Activated T-helper 17 cell treated with anti-CD3 and anti-CD28 coated beads, Interleukin-2, amount 50 U/mL, for 72 hours (primary cell): ENCODE measurements at places on chromosomes 11 and 22. TPM values are rescaled to one million over a fixed set of nuclear protein-coding genes. Genes with fewer than 3 reads are reported as not detected.
A peak's percentile ranks its signal among the peaks of the same experiment; 100 is the strongest.

CSNK2A3 gene
- 1.7 TPM for total RNA-seq

TSKU gene
- total RNA-seq = 3.2 TPM

DNA sequence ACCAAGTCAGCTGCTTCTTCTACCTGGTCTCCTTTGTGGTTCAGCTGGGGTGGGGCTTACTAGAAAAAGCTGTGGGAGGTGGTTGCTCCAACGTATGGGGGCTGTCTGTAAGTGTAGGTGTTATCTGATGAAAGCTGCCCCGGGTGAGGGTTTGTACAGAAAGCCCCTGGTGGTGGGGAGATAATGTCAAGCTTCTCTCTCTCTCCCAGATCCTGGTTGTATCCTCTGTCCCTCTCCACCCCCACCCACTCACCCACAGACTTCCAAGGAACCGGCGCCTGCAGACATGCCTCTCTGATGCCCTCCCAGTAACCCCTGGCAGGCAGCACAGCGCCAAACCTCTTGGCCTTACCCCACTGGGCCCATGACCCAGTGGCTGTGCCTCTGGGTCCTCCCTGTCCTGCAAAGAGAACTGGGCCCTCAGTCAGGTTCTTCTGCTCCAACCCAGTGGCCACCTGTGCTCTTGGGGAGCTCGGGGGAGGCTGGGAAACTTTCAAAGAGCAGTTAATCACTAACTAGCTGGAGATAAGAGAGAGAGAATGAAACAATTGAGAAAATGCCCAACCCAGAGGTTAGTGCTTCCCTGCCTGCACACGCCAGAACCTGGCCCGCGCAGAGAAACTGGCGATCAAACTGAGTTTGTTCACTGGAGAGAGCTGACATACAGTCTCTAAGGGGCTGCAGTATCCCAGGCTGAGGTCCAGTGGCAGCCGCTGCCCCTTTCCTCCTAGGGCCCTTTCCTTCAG is 20.4 kb upstream of the EHF start:
- no peak for ATAC-seq

HSPB2 gene
- total RNA-seq = not detected

- ATAC-seq = no peak
Measured at GRCh38 chr11:87141980-87142514, 104.3 kb downstream of the TMEM135 start.

GRCh38 chr22:41023299-41023623 is 69.1 kb upstream of the EP300 start:
- ATAC-seq = no peak

- ATAC-seq = no peak
Measured at GRCh38 chr11:110199184-110199981, 97.0 kb downstream of the RDX start.

KRTAP5-2 gene
- not detected for total RNA-seq

DNA sequence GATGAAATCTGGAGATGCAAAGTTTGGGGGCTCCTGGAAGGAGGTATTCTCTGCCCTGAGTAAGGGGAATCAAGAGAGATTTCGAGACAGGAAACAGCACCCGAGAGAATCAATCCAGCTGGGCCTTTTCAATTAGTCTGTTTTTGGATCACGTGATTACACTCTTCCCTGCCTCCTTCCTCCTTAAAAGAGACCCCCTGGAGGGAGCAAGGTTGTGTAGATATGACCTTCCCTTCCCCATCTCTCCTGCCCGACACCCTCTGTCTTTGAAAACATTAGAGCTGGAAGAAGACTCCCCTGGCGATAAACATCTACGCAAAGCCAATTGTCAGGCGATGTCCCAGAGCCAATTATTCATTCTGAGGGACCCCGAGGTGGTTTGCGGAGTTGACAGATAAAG is 407.9 kb downstream of the MIAT start:
- no peak for ATAC-seq

DNA sequence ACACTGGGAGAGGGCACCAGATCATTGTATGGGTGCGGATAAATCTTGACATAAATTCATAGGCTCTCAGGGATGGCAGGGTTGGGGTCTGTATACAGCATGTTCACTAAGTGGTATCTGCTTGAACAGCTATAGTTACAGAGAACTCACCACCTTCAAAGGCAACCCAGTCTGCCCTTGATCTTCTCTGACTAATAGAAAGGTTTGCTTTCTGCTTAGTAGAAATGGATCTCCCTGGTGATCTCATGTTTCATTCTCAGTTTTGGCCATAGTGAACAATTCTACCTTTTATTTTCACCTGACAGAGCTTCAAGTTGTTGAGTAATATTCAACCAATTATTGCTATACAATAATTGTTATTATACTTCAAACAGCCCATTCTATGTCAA is 32.4 kb downstream of the CNTF start:
- ATAC-seq = peak; percentile 90

- no peak for ATAC-seq
Measured at GRCh38 chr11:133576351-133576750, 44.0 kb upstream of the OPCML start.

GRCh38 chr11:103648054-103648453 is 388.4 kb upstream of the DDI1 start:
- no peak for ATAC-seq

GRCh38 chr22:29224859-29225410 is 19.2 kb downstream of the EMID1 start:
- ATAC-seq = no peak

DNA sequence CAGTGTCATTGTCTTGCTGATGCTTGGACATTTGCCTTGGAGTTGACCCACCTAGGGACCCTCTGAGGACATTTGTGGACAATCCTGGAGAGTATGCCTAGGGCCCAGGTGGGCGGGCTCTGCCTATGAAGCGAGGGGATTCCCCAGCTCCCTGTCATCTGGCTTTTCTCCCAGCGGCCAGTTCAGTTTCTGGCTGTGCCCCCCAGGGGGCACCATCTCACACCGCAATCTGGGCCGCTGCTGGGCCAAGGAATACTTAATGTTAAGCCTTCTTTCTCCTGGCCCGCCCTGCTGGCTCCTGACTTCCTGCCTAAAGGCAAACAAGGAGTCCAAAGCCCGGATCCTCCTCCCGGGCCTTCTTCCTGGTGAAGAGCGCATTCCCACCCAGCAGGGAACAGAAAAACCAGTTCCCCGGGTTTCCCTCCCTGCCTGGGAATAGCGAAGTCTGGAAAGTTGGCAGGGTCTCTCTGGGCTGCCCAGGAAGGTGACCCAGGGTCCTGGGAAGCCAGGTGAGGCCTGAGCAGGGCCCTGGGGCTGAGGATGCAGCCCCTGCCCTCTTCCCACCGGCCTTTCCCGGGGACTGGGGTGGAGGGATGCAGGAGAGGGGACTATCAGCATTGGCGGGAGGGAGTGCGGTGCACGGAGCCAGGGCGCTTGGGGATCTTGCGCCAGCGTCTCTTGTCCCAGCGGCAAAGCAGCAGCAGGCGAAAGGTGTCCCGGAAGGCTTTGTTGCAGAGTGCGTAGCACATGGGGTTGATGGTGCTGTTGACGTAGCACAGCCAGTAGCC is 11.9 kb downstream of the CHRM1 start:
- ATAC-seq = no peak

DNA sequence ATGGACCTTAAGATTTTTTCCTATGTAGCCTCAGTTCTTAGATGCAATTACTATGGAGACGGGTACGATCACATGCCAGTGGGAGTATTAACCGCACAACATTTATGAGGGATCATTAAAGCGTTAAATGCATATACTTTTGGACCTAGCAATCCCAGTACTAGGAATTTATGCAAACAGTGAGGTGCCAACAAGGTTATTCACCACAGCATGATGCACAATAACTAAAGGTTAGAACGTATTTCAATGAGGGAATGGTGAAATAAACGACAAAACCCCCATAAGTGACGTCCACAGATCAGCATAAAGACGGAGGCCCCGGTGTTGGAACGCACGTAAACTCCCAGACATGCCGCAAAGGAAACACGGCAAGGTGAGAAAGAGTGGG is 539 bp downstream of the SIRT3 start:
- peak; percentile 53 for ATAC-seq
